ENCODE measurements at places on chromosomes 6 and 20.

GRCh38 chr6:147648916-147649315, 140.4 kb downstream of the SAMD5 start:
- no peak for DNase-seq

DNA sequence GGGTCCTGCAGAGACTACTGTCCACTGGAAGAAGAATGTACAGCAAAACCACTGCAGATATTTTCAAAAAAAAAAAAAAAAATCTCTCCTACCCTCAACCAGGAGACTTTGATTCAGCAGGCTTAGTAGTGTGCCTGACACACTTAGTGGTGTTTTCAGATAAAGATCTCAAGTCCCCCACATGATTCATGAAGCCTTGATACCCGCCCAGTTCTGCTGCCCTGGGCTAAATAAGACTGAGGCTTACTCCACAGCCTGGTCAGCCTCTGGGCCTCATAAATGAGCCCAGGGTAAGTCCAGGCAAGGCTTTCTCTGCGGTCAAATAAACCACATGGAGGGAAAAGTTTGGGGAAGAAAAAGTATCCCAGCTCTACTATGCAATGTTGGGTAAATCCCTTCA, 222.1 kb upstream of the ARID1B start:
- DNase-seq, result no peak

- no peak for DNase-seq
Observed at GRCh38 chr6:21053612-21054011, 519.4 kb downstream of the CDKAL1 start.

DNA sequence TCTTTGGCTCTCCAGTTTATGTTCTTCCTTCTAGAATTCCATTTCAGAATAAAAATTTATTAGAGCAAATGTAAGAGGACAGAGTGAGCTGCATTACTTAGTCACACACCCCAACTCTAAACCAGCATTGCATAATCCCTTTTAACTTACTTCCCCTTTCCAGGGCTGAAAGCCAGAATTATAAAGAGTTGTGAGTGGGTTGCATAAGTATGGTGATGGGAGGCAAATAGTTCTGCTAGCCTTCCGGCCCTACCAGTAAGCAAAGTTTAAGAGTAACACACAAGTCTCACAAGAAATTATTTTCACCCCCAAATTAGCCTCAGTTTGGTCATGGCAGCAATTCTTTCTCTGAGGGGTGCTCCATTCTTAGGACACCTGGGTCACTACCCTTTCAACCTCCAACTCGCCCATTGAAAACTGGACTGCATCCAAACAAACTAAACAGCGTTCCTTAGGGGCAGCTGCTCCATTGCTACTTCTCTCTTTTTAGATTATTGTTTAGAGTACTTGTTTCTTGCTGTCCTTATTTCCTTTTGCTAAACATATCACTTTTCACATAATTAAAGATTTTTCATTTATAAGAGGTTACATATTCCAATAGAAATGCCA, 1.6 kb downstream of the KIAA0408 start:
- DNase-seq, result peak; percentile 10

DNA sequence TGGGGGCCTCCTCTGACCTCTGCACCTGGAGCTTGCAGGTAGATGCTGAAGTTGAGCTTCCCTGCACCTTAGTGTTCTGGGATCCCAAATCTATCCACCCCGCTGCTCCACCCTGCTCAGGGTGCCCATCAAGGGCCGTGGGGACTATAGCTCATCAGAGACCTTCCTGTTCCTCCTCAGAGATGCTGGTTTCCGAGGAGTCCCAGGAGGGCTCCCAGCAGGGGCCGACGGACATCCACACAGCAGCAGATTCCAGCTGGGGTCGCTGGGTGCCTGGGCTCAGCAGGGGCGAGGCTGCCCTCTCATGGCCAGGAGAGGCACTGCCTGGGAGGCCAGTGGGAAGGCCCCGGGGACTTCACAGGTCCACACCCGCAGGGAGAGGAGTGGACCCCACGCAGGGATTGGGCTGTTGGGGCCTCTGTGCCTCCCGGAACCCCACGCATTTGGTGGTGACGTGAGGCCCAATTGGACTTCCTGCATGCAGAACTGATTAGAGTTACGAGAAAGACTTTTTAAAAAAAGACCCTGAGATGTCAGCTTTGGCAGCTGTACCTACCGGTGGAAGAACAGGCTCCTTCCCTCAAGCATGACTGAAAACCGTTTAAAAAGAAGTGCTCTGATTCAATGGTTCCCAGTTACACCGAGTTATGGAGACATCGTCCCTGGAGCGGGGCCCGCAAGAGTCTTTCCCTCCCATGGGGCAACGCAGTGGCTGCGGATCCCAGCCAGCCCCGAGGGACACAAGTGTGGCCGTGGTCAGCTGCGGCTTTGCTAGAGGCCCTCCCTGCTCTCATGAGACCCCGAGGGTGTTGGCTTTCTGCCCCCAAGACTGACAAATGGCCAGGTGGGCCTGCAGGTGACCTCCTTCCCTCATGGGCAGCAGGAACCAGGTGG, 25.3 kb upstream of the SLCO4A1 start:
- peak; percentile 60 for DNase-seq

- DNase-seq, result peak; percentile 48
Observed at GRCh38 chr6:73339340-73339739, 14.7 kb downstream of the DPPA5 start.

GRCh38 chr6:48048451-48049146, 62.4 kb downstream of the PTCHD4 start:
- no peak for DNase-seq
